ENCODE measurements at places on chromosomes 12 and 14. TPM values are rescaled to one million over a fixed set of nuclear protein-coding genes. Genes with fewer than 3 reads are reported as not detected.

- no peak for DNase-seq
Observed at GRCh38 chr14:45970621-45971020, 681.0 kb downstream of the RPL10L start.

DNA sequence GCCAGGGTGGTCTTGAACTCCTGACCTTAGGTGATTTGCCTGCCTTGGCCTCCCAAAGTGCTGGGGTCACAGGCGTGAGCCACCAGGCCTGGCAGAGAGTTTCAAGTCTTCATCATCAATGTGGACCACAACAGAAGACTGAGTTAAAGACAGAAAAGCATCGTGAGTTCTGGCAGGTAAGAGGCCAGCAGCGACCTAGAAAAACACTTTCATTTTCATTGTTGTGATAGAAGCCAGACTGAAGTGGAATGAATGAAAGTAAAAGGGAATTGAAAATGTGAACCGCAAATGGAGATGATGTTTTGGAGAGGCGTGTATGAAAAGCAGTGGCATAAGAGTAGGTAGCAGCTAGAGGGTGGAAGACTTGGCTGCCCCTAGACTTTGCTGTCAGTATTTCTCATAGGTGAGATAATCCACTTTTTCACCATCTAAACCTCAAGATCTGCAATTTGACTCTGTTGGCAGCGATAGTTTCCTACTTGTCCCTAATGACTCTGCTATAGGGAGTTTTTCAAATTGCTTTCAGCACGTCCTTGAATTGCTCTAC, 47.1 kb upstream of the PLEKHA5 start:
- DNase-seq, result no peak

- peak; percentile 88 for DNase-seq
Observed at GRCh38 chr14:49598485-49599300, at the start of gene LRR1. Gene LRR1, plus strand, starts transcription at chr14:49598940. Its CDS starts 81 bp downstream, at chr14:49599021.

The ANHX gene
- total RNA-seq, result not detected

The PROX2 gene
- 0.13 TPM for total RNA-seq

The RFX4 gene
- total RNA-seq, result not detected

DNA sequence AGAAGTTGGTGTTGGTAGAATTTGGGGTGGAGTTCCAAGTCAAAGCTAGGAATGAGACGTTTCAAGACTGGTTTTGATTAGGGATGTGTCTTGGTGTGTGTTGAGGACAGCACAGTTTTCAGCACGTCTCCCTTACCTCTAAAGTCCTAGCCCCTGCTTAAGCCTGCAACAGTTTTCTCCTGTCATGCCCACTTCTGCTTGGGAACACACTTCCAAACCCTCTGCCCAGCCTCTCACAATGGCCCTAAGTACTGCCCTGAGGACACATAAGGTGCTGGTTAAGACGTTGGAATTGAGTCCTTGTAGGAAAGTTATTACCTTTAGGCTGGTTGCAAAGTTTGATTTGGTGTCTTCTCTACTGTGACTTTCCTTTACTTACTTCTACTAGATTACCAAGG, 710 bp upstream of the BMAL2 start:
- DNase-seq, result no peak

The BMAL2 gene
- 7.6 TPM for total RNA-seq

The AKAP6 gene
- total RNA-seq, result 16.5 TPM

The TSPAN11 gene
- total RNA-seq, result 3.4 TPM

The GSG1 gene
- total RNA-seq, result not detected

DNA sequence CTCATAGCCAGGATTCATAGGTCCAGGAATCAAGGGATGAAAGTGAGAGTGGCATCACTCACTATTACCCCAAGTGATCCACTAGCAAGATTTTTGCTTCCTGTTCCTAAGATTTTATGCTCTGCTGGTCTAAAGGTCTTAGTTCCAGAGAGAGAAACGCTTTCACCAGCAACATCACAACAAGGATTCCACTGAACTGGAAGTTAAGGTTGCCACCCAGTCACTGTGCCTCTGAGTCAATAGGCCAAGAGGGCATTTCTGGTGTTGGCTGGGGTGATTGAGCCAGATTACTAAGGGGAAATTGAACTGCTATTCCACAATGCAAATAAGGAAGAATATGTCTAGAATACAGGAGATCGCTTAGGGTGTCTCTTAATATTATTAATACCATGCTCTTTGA, 142.5 kb upstream of the ARID2 start:
- no peak for DNase-seq

The PUS7L gene
- 26.0 TPM for total RNA-seq

GRCh38 chr12:91413581-91414546, 231.2 kb upstream of the DCN start:
- DNase-seq, result no peak

DNA sequence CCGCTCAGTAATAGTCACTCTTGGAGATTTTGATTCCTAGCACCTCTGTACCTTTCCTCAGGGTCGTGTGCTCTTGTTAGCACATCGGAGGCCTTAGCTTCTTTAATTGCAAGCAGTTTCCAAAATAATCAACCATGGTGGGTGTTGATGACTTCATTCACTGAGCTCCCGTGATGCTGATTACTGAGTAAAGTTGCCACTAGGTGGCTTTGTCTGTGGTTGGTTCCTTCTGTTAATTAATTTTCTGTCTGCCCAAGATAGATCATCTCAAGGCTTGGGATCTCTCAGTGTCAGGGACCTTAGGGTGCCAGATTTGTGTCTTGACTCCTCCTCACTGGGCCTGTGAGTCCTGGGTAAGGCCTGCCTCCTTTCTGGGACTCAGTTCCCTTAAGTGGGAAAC, 54.3 kb downstream of the PTPN11 start:
- no peak for DNase-seq

The TMPO gene
- total RNA-seq, result 42.0 TPM

GRCh38 chr14:68306934-68307789, 485.7 kb downstream of the ZFP36L1 start:
- DNase-seq, result no peak

GRCh38 chr12:49507139-49507538, 31.7 kb upstream of the KCNH3 start:
- DNase-seq, result no peak

GRCh38 chr14:65431951-65432350, 19.4 kb downstream of the FUT8 start:
- no peak for DNase-seq

The KLRB1 gene
- 1.6 TPM for total RNA-seq

DNA sequence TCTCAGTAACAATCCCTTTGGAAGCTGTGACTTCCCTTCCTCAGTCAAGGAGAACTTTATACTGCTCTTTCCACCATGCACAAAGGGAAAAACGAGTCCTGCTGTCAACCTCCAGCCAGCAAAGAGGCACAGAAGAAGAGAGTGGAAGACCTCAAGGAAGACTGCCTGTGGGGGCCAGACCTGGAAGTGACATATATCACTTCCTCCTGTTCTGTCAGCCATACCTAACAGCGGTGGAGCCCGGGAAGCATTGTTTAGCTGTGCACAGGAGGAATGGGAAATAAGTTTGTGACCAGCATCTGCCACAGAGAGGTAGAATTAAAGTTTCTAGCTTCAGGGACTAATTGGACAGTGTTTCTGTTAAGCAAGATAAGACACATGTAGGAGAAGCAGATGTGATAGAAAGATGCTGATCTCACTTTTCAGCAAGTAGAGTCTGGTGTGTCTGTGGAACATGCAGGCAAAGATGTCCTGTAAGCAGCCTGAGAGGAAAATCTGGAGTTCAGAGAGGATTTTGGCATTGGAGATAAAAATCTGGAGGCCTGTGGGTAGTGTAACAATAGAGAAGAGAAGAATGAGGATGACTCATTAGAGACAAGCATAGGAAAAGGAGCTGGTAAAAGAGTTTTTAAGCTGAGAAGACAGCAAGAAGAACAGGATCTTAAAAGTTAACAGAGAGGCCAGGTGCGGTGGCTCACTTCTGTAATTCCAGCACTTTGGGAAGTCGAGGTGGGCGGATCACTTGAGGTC, 141.6 kb upstream of the CPSF6 start:
- DNase-seq, result no peak

DNA sequence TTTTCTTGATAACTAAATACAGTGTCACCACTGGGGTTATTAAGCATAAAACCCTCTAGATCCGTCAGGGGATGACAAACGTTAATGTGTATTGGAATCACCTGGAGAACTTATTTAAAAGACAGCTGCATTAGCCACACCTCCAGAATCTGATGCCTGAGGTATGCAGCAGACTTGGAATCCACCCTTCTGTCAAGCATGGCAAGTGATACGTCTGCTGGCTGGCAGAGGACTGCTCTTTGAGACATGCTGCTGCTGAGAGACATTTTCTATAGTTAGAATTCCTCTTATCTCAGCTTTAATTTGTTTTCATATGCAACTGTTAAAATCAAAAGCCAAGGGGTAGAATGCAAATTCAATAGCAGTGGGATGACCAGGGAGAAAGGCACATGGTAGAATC, 496.3 kb downstream of the NELL2 start:
- DNase-seq, result no peak

DNA sequence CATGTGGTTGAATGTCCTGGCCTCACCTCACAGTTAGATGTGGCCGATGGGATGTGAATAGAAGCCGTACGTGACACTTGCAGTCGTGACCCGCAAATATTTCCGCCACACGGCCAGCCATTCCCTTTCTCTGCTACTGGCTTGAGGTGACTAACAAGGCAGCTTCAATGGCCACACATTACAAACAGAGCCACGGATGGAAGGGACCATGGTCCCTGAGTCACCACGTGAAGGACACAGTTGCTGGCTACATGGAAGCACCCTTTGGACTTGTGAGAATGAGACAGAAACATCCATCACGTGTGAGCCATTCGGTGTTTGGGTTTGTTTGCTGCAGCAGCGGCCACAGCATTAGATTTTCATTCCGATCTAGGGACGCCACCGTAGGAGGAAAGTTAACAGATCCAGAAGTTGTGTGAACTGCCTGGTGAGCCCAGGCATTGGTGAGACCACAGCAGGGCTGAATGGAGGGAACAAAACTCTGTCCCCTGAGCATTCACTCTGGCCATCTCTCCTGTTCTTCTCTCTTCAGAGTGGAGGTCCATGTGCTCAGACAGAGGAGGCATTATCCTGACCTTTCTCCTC, 33.5 kb upstream of the ADGRD1 start:
- no peak for DNase-seq

- DNase-seq, result no peak
Observed at GRCh38 chr14:85317491-85318021, 212.4 kb upstream of the FLRT2 start.

The RNASE1 gene
- 67.3 TPM for total RNA-seq

The NANOG gene
- 2.5 TPM for total RNA-seq

DNA sequence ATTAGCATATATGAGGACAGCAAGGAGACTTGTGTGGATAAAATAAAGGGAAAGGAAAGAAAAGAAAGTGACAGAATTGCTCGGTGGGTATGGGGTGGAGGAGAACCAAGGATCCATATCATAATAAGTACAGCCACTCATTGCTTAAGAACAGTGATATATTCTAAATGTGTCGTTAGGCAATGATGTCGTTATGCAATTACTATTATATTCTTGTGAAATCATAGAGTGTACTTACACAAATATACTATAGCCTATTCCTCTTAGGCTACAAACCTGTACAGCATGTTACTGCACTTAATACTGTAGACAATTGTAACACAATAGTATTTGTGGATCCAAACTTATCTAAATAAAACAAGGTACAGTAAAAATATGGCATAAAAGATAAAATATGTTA, 271.1 kb downstream of the CCER1 start:
- DNase-seq, result no peak

The GLIPR1 gene
- total RNA-seq, result 18.4 TPM

The IL22 gene
- total RNA-seq, result not detected

DNA sequence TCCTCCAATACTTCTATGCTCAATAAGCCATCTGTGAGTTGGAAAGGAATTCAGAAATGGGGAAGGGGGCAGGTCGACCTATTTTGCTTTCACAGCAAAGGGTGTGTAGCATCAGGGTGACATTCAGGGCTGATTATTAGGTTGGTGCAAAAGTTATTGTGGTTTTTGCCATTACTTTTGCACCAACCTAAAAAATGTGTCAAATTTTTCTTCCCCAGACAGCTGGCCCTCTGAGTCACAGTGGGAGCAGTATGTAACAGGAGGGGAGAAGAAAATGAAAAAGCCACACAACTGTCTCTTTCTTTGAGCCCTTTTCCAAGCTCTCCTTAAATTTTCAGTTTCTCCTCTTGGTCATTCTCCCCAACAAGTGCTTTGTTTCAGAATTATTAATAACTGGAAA, 47.1 kb upstream of the GZMB start:
- DNase-seq, result no peak

GRCh38 chr14:55951341-55952206, 166.6 kb upstream of the PELI2 start:
- no peak for DNase-seq

The ARF3 gene
- 164 TPM for total RNA-seq

GRCh38 chr12:113439606-113440030, 17.4 kb downstream of the SDSL start:
- DNase-seq, result no peak

The NAV3 gene
- 43.1 TPM for total RNA-seq

GRCh38 chr12:13141686-13142085, 38.2 kb upstream of the GSG1 start:
- DNase-seq, result no peak

GRCh38 chr14:49733836-49734235, 34.1 kb upstream of the KLHDC2 start:
- no peak for DNase-seq

GRCh38 chr14:99507860-99508640, 26.8 kb downstream of the CCNK start:
- no peak for DNase-seq

- no peak for DNase-seq
Observed at GRCh38 chr14:78325911-78326310, 155.7 kb downstream of the NRXN3 start.

- peak; percentile 95 for DNase-seq
Observed at GRCh38 chr14:69152902-69153151, at the start of gene DCAF5. Gene DCAF5, minus strand, starts transcription at chr14:69153119. Its CDS starts 141 bp downstream, at chr14:69152978.

DNA sequence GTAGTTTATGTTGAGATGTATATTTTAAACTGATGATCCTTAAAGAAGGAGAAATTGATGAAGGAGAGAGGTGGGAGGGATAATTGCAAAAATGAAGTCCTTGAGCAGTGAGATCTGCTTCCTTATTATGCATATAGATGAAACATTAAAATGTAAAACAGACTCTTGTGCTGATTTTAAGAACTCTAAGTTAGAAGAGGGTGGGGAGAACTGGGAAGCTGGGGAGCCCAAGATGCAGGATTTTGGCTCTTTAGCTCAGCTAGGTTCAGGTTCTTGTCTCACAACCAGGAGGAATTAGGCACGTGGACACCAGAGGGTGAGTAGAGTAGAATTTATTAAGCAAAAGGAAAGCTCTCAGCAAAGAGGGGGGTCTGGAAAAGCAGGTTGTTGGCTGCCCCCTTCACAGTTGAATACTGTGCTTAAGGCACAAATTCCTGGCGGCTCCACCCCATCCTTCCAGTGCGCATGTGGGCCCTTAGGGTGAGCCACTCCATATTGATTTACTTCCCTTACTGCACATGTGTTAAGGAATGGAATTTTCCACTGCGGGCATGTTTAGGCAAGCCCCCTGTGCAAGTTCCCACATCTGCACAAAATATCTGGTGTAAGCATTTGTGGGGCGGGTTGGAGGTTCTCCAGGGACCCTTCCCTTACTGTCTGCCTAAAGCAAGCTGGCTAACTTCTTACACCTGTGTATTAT, 141.9 kb downstream of the BICD1 start:
- DNase-seq, result no peak

GRCh38 chr12:24360461-24360860, 411.0 kb upstream of the SOX5 start:
- DNase-seq, result no peak

All from ureter (tissue), 1 donor.